ENCODE measurements at places on chromosomes 2 and 18. TPM values are rescaled to one million over a fixed set of nuclear protein-coding genes. Genes with fewer than 3 reads are reported as not detected.

GRCh38 chr2:46815121-46815802 lies 100.3 kb downstream of the MCFD2 start:
- DNase-seq, result no peak

DNA sequence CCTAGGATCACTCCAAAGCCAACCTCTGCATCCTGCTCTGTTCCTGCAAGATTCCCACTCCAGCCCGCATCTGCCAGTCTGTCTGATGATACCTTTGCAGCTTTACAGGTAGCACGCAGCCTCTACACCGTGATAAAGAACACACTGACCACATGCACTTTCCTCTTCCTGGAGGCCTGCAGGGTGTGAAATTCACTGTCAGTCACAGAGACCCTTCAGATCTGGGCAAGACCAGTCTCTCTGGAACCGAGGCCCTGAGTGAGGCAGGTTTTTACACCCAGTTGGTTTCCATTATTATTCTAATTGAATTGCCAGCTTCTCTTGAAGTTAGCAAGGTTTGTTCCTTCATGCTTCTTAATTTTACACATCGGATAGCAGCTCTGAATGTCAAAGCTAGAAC lies 30.5 kb upstream of the TWIST2 start:
- no peak for DNase-seq

DNA sequence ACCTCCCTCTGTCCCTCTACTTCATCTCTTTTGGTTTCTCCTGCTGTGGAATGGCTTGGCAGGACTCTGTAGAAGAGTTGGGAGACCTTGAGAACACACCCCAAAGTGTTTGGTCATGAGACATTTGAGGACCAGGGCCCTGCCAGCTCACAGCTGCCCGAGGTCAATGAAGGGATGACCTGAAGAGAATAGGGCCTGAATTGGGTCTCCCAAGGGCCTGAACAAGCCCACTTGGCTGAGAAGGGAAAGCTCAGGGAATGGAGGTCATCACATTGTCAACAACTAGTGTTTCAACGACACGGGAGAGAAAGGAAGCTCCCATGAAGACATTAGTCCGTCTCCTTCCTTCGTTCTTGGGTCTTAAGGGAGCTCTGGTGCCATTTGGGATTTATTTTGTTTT lies 52.8 kb downstream of the TTC32 start:
- DNase-seq, result no peak

GRCh38 chr2:3040496-3041140 lies 337.0 kb downstream of the EIPR1 start:
- no peak for DNase-seq

The C2orf81 gene
- total RNA-seq, result 4.5 TPM
